ENCODE measurements at places on chromosomes 12 and 14.
A peak's percentile ranks its signal among the peaks of the same experiment; 100 is the strongest.

- DNase-seq, result peak; percentile 44
These were observed 648 bp downstream of the CHD4 start for GRCh38 chr12:6606331-6607131.

DNA sequence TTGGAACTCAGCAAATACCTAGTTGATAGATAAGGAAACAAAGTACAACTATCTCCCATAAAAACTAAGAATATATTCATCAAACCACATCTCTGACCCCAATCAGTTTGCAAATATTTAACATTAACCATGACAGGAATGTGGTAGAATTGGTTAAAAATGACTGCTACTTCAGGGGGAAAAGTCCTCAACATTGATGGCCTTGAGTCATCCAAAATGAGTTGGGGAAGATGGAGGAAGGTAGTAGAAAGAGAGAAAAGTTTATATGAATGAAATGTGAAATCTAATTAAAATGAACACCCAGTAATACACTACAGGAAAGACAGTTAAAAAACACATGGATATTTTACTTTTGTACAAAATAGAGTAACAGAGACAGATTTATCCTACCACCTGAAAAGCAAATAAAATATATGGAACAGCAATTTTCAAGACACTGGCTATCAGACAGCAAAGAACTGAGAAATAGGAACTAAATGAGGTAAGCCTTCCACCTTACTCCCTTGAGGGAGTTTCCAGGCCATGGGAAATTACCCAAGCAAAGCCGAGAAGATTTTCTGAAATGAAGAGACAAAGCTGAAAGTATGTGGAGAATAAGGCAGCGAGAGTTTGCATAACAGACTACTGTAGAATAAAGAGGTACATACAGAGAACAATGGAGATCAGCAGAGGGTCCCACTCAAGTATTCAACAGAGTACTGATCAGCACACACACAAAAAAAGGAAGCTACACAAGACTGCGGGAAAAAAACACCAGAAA lies 49.6 kb downstream of the TC2N start:
- no peak for DNase-seq

DNA sequence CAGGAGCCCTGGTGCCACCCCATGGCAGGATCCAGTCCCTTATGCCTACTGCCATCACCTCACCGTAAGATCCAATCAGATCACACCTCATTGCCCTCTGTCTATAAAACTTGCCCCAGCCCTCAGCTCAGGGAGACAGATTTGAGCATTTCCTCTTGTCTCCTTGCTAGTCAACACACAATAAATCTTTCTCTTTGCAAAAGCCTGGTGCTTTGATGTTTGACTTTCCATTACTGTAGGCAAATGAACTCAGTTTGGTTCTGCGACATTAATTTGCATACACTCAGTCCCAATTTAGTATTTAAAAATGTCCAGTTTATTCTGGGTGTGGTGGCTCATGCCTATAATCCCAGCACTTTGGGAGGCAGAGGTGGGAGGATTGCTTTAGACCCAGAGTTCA lies 188.4 kb downstream of the AEBP2 start:
- no peak for DNase-seq

DNA sequence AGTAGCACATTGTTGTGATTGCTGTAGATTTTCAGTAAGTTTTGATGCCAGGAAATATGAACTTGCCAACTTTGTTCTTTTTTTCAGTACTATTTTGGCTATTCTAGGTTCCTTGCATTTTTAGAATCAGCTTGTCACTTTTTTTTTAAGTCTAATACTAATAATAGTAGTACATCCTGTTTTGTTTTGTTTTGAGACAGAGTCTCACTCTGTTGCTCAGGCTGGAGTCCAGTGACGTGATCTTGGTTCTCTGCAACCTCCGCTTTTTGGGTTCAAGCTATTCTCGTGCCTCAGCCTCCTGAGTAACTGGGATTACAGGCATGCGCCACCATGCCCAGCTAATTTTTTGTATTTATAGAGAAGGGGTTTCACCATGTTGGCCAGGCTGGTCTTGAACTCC lies 16.5 kb downstream of the PWP1 start:
- no peak for DNase-seq

DNA sequence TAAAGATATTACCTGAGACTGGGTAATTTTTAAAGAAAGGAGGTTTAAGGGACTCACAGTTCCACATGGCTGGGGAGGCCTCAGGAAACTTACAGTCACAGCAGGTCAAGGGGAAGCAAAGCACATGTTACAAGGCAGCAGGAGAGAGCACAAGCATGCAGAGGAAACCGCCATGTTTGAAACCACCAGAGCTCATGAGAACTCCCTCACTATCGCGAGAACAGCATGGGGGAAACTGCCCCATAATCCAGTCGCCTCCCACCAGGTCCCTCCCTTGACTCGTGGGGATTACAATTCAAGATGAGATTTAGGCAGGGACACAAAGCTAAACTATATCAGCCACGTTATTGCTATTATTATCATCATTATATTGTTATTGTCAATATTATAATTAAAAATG lies 138.7 kb downstream of the RIMBP2 start:
- no peak for DNase-seq

GRCh38 chr12:131895640-131896079 lies 1.2 kb downstream of the ULK1 start:
- DNase-seq, result no peak

DNA sequence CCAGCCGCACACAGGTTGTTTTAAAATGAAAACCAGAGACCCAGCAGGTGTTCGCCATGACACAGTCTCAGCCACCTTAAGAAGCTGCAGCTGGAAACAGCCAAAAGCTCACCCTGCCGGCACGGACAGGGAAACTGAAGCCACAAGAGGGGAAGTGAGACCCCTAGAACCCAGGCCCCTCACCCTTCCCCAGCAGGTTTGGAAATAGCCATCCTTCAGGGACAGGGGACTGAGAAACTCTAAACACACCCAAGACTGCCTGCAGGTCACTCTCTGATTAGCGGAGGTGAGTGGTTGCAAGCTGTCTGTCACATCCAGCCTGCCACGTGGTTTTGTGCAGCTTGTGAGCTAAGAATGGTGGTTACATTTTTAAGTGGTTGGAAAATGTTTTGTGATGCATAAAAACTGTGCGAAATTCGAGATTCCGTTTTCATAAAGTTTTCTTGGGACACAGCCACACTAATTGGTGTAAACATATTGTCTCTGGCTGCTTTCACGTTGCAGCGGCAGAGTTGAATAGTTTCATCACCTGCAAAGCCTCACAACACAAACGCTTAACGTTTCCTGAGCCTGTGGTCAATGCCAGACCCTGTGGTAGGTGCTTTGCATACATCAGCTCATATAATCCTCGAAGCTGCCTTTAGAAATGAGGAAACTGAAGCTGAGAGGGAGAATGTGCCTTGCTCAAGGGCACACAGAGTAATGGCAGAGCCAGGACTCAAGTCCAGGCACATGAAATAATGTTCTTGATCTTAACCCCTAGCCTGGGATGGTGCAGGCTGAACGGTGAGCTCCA lies 1.7 kb upstream of the SELPLG start:
- DNase-seq, result no peak

DNA sequence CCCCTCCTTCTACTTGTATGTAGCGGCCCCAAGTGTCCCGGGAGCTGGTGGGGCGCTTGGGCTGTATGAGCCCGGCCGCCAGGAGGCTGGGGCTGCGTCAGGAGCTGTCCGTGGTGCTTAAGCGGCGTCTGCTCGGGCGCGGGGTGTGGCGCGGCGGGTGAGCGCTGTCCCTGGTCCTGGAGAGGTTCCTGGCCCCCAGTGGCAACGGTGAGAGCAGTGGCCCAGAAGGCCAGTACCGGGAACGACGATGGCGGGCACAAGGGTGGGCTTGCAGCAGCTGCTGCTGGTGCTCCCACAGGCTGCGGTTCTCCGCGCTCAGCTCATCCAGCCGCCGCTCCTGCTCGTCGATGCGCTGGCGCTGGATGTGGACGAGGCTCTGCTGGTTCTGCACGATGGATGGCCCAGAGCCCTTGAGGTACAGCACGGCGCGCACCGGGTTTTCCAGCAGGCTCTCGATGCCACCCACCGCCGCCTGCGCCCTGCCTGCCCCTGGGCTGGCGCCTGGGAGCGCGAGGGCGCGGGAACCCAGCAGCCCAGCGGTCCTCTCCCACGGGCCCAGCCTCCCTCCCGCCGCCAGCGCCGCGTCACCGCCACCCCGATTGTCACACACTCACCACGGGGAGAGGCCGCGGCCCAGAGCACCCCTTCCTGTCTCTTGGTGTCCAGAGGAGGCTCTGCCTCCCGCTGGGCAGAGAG lies 41.9 kb upstream of the FKBP4 start:
- peak; percentile 60 for DNase-seq

GRCh38 chr12:89040146-89040964 lies 311.9 kb downstream of the DUSP6 start:
- peak; percentile 64 for DNase-seq

DNA sequence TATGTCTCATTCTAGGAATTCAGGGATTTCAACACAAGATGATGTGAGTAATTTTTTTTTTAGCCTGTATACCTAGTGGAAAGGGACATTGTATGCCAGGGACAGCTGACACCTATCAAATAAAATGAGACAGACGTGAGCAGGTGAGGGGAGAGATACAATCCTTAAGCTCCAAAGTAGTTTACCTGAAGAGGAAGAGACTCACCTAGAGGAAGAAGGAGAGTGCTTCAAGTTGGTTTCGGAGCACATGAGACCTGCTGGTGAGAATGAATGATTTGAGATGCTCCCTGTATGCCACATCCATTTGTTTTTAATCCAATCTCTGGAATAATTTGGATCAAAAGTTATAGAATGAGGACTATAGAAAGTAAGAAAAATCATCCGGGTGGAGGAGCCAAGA lies 915.4 kb upstream of the FBXO33 start:
- DNase-seq, result no peak

GRCh38 chr12:124488520-124488919 lies 78.9 kb downstream of the NCOR2 start:
- DNase-seq, result no peak

GRCh38 chr14:63893701-63894458 lies 41.1 kb downstream of the SYNE2 start:
- no peak for DNase-seq

Measured in activated T-helper 1 cell treated with Interleukin-2 at 50 U/mL for 16 hours (primary cell).